ENCODE measurements at places on chromosomes 4 and X. TPM values are rescaled to one million over a fixed set of nuclear protein-coding genes. Genes with fewer than 3 reads are reported as not detected.

Gene MTNR1A
- total RNA-seq, result 1.2 TPM

Gene TMPRSS11F
- total RNA-seq, result not detected

Gene OTUD5
- total RNA-seq, result 39.6 TPM

Gene PSAPL1
- not detected for total RNA-seq

Gene TRIM75
- total RNA-seq, result not detected

- H3K4me1 ChIP-seq, result no peaks in the 10 kb centered on the region
- no peaks in the 10 kb centered on the region for H3K36me3 ChIP-seq
- no peaks in the 10 kb centered on the region for H3K27me3 ChIP-seq
- H3K4me3 ChIP-seq, result no peak overlapping the region
- no peak overlapping the region for H3K27ac ChIP-seq
Observed at GRCh38 chr4:147347217-147347616, 133.7 kb upstream of the EDNRA start.

GRCh38 chr4:166622425-166622977 is 611.8 kb downstream of the SPOCK3 start:
- H3K4me1 ChIP-seq, result no peaks in the 10 kb centered on the region
- H3K4me3 ChIP-seq, result no peak overlapping the region
- no peaks in the 10 kb centered on the region for H3K36me3 ChIP-seq
- no peak overlapping the region for H3K27ac ChIP-seq

DNA sequence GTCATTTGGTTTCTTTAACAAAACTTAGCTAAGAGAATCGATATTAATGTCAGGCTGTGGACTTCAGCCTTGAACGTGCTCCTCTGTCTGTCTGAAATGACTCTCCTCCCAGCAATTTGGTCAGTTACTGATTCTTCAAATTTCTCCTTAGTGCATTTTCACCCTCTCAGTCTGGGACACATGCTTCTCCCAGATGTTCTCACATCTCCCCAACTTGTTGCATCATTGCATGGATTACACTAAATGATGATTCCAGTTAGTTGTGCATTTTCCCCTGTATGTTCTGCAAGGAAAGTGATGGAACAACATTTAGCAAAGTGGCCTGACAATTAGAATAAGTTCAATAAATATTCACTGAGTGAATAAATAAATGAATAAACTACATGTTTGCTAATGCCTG is 94.4 kb downstream of the NLGN4X start:
- no peak overlapping the region for H3K4me3 ChIP-seq
- no peak for DNase-seq

- no peaks in the 10 kb centered on the region for H3K36me3 ChIP-seq
- H3K27me3 ChIP-seq, result no peaks in the 10 kb centered on the region
- no peak overlapping the region for H3K4me3 ChIP-seq
Observed at GRCh38 chrX:119374736-119375135, 24.4 kb upstream of the SLC25A43 start.

Measured in neural crest cell (in vitro differentiated cells).